Dermis blood vessel endothelial cell (primary cell): ENCODE measurements at places on chromosomes 2 and 18. TPM values are rescaled to one million over a fixed set of nuclear protein-coding genes. Genes with fewer than 3 reads are reported as not detected.

The EMILIN2 gene
- total RNA-seq = 4.4 and 8.7 TPM in 2 replicates

The SLC5A7 gene
- total RNA-seq = not detected in 2 replicates

The RUFY4 gene
- total RNA-seq = not detected in 2 replicates

The WDCP gene
- total RNA-seq = 11.4 and 13.3 TPM in 2 replicates

The BAZ2B gene
- 132 and 133 TPM in 2 replicates for total RNA-seq

The IL1RN gene
- total RNA-seq = under 0.01 TPM in 1 of 2 replicates, not detected in the other

The MEX3C gene
- 41.5 and 42.5 TPM in 2 replicates for total RNA-seq
